ENCODE measurements at places on chromosomes 7 and 10.

- no peak for DNase-seq
Observed at GRCh38 chr10:8279598-8279997, 225.1 kb downstream of the GATA3 start.

DNA sequence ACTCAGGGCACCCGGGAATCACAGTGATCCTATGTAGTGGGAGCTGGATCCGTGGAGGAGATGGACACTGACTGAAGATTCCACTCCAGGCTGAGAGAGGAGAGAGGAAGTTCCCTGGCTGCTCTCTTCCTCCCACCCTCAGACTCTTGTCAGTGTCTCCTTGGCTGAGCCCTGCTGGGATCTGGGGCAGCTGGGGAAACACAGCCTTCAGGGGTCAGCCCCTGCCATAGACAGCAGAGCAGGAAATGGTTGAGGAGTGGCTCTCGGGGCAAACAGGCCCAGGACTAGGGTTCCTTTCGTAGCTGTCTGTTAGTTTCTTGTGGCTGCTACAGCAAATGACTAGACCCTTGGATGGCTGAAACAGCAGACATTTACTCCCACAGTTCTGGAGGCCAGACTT, 174.4 kb upstream of the BMPER start:
- DNase-seq = no peak

DNA sequence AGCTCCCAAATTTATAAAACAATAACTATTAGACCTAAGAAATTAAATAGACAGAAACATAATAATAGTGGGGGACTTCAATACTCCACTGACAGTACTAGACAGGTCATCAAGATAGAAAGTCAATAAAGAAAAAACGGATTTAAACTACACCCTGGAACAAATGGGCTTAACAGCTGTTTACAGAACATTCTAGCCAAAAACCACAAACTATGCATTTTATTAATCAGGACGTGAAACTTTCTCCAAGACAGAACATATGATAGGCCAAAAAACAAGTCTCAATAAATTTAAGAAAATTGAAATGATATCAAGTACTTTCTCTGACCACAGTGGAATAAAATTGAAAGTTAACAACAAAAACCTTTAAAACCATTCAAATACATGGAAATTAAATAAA, 46.4 kb downstream of the ZNF680 start:
- DNase-seq = no peak

DNA sequence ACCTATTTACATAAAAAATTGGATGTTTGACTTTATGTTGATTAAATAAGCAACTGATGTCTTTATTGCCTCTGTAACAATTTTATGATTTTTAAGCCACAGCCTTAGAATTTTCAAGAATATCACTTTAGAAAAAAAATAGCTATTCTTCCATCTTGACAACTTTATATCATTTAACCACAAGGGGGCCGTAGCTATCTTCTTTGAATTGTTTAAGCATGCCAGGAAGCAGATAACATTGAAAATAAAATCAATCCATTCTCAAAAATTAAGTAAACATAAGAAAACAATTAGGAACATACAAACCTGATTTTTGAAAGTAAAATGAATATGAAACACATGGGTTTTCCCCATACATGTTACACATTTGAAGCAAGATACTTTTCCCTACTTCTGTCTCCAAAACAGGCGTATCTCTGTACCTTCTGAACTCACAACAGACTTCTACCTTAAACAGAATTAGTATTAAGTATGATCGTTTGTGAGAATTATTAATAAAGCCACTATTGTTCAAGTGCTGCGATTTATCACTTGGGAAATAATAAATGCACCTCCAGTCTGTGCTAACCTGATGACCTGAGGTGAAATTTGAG, 209.0 kb downstream of the CACNA2D1 start:
- DNase-seq = peak; percentile 25

DNA sequence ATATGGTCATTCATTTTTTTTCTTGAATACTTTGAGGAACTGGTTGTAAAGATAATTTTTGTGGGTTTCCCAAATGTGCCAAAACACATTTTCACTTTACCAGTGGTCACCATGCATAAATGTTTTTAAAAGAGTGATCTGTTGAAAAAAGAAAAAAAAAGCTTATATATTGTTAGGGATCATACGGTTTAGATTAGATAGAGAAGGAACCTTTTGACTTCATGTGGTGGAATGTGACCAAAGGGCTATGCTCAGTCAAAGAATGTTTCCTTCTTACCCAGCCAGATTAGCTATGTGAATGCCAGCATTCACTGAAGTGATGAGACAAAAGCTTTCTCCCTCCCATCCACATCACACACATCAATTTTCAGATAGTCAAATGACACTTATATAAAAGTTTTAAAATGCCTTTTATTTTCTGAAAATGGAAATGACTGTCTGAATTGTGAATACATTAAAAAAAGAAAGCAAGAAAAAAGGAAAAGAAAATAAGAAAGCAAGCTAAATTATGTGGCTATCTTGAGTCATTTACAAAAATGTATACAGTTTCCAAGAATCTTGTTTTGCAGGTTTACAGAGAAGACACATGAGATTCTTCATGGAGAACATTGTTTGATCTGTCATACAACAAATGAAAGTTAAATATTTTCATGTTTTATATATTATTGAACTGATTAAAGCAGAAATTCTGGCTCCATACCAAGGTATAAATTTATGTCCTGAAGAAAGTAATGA, 8.6 kb upstream of the CPED1 start:
- DNase-seq = no peak

GRCh38 chr7:45986355-45987298, 65.6 kb upstream of the IGFBP3 start:
- DNase-seq = no peak

DNA sequence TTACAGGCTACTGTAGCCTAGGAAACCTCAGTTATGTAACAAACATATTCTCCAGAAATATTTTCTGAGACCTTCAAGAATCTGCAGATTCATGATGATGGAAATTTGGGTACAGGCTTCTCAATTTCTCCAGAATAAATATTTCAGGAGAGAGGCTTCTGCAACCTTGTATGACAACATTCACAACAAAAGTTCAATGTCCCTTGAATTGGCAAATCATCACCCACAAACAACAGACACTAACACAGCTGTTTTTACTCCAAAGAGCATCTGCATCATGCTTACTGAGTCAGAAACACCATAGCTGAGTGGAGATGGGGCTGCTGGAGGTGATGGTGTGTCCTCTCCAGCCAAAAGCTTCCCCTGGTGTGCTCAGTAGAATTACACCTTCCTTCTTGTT, 9.3 kb upstream of the COBL start:
- no peak for DNase-seq

- no peak for DNase-seq
Observed at GRCh38 chr10:129808092-129808983, 155.7 kb downstream of the EBF3 start.

GRCh38 chr7:127809261-127809702, 157.3 kb downstream of the SND1 start:
- DNase-seq = peak; percentile 63

DNA sequence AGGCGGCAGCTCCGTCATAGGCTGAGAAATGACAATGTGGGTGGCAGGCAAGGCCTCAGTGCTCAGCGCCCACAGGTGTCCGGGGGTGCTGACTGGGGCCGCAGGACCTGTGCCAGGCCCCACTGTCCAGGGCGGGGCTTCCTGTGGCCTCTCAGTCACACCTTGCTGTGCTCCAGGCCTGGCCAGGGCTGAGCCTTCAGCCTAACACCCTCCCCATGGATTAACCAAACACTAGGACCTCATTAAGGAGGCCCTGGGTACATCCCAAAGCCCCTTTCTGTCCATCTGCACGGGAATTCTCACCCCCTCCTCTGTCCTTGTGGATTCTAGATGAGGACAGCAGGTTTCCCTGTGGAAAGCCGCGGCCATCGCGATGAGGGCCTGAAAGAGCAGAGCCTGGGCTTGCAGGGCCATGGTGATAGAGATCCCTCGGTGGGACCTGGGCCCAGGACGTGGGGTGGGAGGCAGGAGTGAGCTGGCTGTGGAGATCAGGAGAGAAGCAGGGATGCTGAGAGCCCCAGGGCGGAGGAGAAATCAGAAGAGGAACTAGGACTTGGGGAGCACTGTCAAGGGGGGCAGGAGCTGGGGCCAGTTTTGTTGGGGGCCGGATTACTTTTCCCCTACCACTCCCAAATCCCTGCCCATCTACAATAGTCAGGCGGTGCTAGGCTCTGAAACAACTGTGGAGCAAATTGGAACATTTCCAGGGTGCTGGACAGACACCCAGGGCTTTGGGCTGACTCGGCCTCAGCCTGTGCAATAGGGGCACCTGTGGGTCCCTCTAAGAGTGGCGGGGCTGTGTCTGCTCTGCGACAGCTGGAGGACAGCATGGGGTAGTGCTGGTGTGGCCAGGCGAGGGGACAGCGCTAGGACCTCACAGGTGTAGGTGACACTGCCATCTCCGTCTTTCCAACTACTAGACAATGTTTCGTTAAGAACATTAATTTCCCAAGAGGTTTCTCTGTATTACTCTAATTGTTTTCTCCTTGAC, 23.3 kb upstream of the MNX1 start:
- DNase-seq = no peak

DNA sequence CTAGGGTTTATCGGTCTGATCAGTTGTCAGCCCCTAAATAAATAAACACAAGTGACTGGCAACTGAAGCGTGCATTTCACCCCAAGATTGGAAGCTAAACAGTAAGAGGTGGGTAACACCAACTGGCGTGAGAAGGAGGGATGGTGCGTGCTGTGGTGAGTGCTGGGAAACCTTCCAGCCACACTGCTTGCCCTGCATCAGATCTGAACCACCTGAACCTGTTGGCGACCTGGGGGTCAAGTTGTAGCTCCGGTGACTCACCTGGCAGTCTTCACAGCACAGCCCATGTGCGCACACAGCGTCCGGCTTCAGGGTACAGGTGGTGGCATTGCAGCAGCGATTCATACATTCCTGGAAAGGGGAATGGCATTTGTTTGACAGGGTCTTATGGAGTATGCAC, 170.1 kb downstream of the FANK1 start:
- DNase-seq = no peak

- DNase-seq = peak; percentile 73
Observed at GRCh38 chr10:122939856-122940543, 14.0 kb downstream of the C10orf88 start.

DNA sequence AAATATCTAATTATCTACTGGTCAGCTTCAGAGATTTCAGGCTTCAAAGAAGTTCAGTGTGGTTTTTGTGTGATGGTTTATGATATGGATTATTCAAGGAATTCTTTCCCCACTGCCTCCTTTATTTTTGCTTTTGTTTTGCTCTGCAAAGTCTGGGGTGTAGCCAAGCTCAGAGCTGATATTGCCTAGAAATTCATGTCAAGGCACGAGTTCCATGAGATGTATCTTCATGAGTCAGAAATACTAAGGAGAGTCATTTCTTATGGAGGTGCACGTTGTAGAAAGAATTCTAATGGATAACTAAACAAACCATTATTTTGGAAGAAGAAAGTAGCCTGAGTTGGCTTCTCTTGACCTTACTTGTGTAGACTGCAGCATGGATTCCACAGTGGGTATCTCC, 37.4 kb downstream of the VIM start:
- DNase-seq = no peak

GRCh38 chr10:120005207-120006201, 113.0 kb downstream of the SEC23IP start:
- peak; percentile 33 for DNase-seq

DNA sequence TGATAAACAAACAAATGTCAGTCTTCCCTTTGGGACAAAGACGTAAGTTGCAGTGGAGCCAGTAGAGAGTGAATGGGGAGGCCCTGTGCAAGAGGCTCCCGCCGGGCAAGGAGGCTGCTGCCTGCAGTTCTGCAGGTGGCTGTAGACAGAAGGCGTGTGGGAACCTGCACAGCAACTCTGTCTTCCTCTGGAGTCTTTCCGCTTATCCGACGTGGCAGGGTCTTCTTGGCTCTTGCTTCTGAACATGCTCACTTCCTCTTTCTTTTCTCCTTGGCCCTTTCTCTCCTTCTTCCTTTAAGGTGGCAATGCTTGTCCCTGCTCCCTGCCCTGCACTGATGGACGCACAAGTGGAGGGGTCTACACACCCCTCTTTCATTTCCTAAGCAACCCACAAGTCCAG, 122.5 kb downstream of the HIPK2 start:
- DNase-seq = no peak

DNA sequence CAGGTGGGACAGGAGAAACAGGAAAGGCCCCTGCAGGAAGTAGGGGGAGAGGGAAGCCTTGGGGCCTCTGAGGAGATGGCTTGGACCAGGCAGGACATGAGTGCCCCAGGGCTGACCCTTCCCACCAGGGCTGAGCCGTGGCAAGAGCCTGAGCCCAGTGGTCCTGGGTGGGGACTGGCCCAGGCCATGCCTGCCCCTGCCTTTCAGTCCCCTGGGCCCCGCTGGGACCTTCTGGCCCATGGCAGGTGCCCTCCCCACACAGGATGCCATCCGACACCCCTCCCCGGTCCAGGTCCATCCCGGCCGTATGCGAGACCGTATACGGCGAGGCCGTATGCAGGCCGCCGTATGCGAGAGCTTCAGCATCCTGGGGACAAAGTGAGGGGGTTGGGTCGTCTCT, 2.0 kb downstream of the GRIFIN start:
- no peak for DNase-seq

DNA sequence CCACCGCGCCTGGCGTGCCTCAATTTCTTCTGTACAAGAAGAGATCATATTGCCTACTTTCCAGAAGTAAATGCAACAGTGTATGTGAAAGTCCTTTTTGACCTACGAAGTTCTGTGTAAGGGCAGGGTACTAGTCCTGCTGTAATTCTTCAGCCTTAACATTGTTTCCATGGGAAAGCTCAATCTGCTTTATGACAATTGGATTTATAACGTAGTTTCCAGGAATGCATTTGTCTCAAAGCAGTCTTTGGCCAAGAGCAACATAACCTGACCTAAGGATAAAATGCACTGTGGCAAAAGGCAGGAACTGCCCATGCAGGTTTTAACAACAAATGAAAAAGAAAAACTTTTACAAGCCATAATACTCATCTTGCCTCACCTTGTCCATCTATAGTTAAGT, 108.1 kb upstream of the PODXL start:
- no peak for DNase-seq

DNA sequence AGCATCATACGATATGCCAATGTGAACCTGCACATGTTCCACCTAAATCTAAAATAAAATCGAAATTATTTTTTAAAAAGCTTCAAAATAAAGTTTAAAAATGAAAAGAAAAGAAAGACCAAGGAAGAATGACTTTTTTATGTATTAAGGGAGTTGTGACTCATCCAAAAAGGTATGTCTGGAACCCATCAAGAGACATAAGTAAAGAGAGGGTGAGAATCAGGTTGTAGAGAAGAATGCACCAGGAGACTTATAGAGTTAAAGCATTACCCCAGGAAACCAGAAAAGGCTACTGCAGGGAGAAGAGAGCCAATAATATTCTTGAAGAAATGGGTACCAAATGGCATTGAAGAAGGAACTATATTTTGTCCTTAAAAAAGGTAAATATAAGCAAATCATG, 69.8 kb downstream of the CTTNBP2 start:
- DNase-seq = no peak

Data from fibroblast of lung (primary cell).